BE2C (cell line): ENCODE measurements at places on chromosomes 5 and 9.

GRCh38 chr5:91632871-91633270 lies 249.8 kb upstream of the ARRDC3 start:
- no peak for DNase-seq

DNA sequence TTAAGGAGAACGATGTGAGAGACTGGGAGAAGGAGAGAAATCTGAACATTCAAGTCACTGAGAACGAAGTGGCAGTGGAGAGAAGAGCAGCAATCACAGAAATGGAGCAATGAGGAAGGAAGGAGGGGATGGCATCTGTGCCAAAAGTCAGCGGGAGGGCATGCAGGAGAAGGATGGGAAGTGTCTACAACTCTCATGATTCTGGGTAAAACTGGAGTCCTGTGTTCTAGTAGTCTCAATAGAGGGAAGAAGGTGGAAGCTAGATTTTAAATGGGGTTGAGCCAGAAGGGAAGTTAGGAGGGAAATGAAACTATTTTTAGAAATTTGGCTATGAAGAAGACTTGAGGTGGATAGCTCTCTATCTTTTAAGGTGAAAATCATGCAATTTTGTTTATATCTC lies 39.1 kb upstream of the SPATA31C2 start:
- DNase-seq = no peak

DNA sequence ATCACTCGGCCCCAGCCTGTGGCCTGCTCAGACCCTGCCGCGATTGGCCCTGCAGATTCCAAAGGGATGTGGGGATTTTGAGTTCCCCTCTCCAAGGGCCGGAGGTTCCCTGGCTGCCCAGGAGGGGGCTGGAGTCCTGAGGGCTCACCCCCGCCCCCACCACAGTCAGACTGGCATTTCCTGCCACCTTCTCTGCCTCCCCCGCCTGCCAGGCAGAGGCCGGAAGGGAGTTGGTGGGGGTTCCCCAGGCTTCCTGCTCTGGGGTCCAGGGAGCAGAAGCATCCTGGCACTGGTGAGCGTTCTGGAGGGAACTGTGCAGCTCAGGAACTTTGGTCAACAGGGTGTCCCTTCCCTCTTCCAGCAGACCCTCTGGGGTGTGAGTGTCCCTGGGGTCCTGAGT lies 70.6 kb downstream of the RXRA start:
- no peak for DNase-seq

- DNase-seq = no peak
Measured at GRCh38 chr5:98106116-98107031, 667.1 kb upstream of the RGMB start.

GRCh38 chr5:10451137-10451824 lies 9.6 kb downstream of the ROPN1L start:
- no peak for DNase-seq

- DNase-seq = no peak
Measured at GRCh38 chr5:172717481-172718195, 53.4 kb downstream of the DUSP1 start.

DNA sequence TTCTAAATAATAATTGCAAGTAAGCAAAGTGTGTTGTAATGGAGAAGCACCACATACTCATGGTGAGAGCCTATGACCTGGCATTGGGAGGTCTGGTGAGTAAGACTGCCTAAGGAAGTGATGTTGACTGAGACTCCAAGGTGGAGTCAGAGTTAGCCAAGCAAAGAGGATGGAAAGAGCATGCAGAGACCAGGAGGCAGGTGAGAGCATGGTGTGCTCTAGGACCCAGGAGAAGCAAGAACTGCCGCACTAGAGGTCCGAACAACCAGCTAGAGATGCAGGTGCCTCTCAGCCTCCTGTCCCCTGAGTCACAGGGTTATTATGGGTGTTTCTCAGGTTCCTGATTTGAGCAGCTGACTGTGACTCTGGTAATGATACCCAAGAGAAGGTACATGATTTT lies 27.3 kb downstream of the ANP32B start:
- no peak for DNase-seq

- DNase-seq = no peak
Measured at GRCh38 chr9:129100383-129101169, 10.0 kb downstream of the CRAT start.

DNA sequence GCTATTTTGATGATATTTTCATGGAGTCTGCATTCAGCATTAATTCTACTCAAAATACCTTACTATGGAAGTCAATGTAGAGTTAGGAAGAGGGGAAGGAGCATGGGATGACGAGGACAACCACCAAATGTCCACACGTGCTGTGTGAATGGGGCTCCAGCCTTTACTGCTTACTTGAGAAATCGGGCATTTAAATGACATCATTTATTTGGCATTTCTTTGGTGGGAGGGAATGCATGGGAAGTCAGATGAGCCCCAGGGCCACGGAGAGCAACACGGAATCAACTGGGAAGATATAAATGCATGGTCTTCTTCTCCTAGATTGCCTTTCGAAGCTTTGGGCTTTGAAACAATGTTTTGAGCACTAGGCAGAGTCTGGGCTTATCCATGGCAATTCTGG lies 458.5 kb upstream of the KLF4 start:
- no peak for DNase-seq

- DNase-seq = no peak
Measured at GRCh38 chr5:151092762-151093161, 11.9 kb upstream of the TNIP1 start.

GRCh38 chr5:32812399-32812798 lies 101.3 kb downstream of the NPR3 start:
- no peak for DNase-seq

DNA sequence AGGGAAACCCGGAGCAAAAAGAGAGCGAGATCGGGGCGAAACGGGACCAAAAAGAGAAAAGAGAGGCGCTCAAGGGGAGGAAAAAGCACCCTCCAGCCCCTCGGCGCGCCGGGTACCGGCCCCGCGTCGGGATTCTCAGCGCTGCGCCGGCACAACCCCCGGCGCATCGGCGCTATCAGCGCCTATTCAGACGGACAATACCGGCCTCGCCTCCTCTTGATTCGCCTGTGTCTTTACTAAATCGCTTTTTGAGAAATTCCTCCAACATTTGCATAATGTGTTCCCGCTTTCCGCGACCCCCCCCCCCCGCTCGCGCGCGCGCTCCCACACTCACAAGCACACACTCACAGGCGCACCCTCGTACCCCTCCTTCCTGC lies 578 bp downstream of the LHX6 start:
- no peak for DNase-seq

DNA sequence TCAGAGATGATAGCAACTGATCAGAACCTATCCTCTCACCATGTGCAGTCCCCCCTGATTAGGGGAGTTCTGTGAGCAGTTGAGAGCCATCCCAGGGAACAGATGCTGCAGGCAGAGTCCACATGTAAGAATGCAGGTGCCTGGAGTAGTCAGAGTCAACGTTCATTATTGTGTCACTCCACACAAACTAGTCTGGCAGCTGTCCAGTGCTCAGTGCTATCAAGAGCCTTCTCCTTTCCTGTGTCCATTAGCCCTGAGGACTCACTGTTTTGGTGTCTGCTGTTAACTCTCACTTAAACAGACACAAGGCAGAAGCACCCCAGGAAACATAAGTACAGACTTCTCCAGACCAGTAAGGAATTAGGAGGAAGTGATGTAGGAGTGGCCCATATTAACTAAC lies 2.5 kb downstream of the SH3TC2 start:
- peak; percentile 97 for DNase-seq

GRCh38 chr5:139482050-139482889 lies at the start of gene STING1:
Gene STING1 (minus strand): TSS chr5:139482758. CDS start chr5:139481704, 1,054 bp downstream.
- DNase-seq = peak; percentile 75

- no peak for DNase-seq
Measured at GRCh38 chr9:4027606-4028005, 272.3 kb downstream of the GLIS3 start.

- no peak for DNase-seq
Measured at GRCh38 chr9:37650299-37650872, 368 bp upstream of the FRMPD1 start.

GRCh38 chr9:93307468-93308157 lies 123.7 kb downstream of the WNK2 start:
- no peak for DNase-seq

DNA sequence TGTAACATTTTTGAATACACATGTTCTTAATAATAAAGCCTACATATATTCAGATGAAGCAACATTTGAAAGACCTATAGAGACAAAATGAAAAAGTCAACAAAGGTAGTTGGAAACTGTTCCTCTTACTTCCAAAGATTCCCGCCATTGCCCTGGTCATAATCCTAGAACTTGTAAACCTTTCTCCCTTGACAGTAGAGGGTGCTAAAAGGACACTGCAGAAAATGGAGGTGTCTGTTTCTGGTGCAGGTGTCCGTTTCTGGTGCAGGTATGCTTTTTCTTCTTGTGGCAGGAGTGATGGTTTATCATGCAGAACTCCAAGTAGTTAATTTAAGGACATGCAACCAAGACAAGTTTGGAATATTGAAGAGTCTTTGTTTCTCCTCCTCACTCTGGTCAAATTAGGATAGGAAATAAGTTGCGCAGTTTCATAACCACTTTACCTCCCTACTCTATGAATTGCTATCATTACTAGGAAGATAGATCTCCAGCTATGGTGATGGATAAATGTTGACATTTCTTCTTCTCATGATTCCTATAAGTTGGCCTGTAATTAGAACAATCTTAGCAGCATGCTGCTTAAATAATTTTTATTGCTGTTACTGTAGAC lies 56.0 kb upstream of the FAM174A start:
- DNase-seq = peak; percentile 15

- DNase-seq = peak; percentile 25
Measured at GRCh38 chr5:69492391-69492922, at the start of gene OCLN. Gene OCLN (plus strand): TSS chr5:69492790. CDS start chr5:69504245, 11,455 bp downstream.

GRCh38 chr5:152140347-152140746 lies 215.7 kb upstream of the GLRA1 start:
- no peak for DNase-seq
